ENCODE measurements at places on chromosomes 2 and 18.

- DNase-seq: no peak
Observed at GRCh38 chr2:22273853-22274252, 1111.1 kb upstream of the KLHL29 start.

GRCh38 chr2:171244466-171244969 lies 83.8 kb upstream of the TLK1 start:
- no peak for DNase-seq

DNA sequence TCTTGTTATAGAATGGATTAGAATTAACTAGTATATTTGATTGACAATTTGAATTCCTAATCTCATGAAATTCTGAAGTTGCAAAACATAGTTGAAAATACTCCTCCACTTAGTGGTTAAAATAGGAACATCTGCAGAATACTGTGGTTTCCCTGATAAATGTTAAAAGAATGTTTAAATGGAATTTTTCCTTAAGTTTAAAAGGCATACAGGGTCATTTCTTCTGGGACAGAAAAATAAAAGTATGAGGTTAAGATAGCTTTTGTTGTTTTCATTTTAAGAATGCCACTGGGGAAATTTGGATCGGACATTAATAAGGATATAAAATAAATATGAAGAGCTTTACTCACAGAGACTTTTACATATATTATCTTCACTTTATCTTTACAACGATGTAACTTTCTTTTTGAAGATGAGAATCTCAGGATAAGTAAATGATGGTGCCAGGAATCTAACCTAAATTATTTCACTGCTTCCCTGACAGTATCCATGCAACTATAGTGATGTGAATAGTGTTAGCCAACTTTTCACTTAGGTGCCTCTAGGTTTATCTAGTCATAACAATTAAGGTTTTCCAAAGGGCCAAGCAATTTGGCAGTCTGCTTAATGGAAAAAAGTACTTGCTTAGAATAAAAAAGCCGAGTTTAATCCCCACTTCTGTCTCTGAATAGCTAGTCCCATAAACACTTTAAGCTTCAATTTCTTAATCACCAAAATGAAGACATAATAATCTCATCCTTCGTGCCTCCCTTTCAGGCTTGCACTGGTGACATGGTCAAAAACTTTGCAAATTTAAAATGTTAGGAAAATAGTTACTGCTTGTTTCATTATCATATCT lies 151.8 kb upstream of the STK17B start:
- no peak for DNase-seq

DNA sequence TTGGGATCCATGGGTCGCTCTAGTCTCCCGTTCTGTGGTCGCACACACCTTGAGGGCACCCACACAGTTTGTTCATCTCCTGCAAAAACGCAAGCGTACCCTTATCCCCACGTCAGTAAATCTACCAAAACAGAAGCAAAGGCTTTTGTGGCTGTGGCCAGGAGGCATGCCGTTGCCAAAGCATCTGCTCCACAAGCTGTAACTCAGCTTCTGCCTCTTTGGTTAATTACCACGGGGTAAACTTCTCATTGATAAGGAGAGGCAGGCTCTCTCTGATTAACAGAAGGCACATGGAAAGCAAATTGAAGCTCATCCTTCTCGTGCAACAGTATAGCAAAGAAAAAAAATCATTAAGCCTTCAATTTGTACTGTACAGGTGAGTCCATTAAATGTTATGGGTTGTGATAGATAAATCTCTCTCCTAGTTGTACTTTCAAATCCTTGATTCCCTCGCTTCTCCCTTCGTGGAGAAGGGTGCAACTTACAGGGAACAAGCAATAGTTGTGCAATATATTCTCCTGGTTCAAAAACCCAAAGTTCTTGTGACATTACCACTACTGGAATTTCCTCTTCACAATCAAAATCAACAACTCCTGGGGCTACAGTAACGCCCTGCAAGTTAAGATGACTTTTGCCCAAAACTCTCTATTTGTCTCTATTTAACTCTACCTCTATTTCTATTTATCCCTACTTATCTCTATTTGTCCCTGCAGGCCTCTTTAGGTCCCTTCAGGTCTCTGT lies 10.3 kb downstream of the PECR start:
- no peak for DNase-seq

GRCh38 chr2:37564356-37564755 lies 107.1 kb downstream of the CDC42EP3 start:
- DNase-seq: no peak

GRCh38 chr18:62974928-62975675 lies 259.8 kb downstream of the PHLPP1 start:
- DNase-seq: no peak

GRCh38 chr2:235658351-235659174 lies 164.7 kb downstream of the AGAP1 start:
- no peak for DNase-seq

- DNase-seq: no peak
Observed at GRCh38 chr2:130836501-130837174, at the start of gene ARHGEF4. TSS of gene ARHGEF4 (plus strand) at chr2:130836914. CDS start at chr2:130836954, 40 bp downstream.

DNA sequence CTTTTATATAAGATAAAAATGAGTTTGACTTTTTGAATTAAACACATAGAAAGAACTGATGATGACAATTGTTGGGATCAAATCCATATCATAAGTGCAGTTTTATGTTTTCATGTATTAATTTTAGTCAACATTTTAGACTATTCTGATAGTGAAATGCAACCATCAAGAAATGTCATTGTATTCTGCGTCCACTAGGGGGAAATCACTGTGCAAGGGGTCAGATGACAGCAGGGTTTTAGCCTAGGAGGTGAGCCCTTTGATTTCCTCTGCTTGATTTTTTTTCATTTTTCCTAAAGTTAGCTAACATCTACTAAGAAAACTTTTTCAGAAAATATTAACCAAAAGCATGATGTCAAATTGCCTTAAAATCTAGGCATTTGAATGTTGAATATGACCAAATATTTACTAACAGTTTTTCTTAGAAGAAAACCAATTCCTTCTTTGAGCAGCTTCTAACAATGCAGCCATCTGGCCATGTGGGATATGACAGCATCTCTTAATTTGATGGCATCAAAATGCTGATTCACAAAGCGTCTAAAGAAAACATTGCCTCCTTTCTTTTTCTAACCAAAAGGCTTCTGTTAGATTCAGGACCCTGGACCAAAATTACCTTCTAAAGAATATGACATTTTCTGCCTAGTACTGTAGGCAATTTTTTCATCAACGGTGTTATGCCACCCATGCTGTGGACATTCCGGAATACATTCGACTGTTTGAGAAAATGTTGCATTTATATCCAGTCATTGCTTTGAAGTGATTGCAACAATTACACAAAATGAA lies 141.5 kb downstream of the SPHKAP start:
- no peak for DNase-seq

DNA sequence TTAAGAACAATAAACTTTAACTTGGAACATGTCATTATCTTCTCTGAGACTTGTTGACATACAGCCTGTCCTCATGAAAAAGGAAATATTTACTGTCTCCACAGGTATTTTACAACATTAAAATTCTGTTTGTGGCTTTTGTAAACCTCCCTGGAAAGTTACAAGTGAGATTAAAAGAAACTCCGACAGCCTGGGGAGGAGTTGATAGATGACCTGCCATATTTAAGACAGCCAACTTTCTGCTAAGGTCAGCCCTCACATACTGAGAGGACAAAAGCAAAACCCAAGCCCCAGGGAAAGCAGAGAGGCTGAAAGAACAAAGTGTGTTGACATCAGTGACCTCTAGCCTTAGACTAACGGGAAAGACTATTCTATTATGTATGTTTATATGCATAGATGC lies 350.2 kb downstream of the RIT2 start:
- no peak for DNase-seq

DNA sequence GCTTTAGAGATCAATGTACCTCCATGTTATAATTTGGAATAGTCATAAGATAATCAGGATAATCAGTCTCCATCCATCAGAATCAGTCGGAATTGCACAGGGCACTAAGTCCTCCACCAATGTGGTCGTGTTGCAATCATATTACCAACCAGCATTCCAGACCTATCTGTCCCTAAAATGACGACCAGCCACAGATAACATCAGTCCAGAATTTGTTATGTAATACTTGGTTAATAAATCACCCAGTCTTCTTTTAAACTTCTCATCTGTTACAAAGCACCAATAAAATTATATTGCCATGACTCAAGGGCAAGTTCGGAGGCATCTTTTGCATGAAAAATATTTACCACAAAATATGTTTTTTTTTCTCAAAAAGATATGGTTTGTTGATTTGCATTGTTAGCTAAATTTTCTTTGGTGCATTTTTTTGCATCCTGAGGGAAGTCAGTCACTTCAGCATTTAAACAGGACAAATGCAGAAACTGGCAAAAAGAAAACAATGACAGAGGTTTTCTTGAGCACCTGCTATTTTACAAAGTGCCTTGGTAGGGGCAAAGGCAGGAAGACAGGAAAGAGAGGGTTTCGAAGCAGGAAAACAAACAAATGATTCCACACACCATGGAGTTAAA lies 29.3 kb downstream of the PIEZO2 start:
- no peak for DNase-seq

Measured in amygdala (tissue), 56 donors.